AG04450 (cell line): ENCODE measurements at places on chromosomes 2 and 18.

GRCh38 chr18:67893916-67894315 is 377.4 kb upstream of the DSEL start:
- no peak for DNase-seq

- no peak for DNase-seq
These were observed 78.9 kb downstream of the SKA1 start for GRCh38 chr18:50453732-50454131.

DNA sequence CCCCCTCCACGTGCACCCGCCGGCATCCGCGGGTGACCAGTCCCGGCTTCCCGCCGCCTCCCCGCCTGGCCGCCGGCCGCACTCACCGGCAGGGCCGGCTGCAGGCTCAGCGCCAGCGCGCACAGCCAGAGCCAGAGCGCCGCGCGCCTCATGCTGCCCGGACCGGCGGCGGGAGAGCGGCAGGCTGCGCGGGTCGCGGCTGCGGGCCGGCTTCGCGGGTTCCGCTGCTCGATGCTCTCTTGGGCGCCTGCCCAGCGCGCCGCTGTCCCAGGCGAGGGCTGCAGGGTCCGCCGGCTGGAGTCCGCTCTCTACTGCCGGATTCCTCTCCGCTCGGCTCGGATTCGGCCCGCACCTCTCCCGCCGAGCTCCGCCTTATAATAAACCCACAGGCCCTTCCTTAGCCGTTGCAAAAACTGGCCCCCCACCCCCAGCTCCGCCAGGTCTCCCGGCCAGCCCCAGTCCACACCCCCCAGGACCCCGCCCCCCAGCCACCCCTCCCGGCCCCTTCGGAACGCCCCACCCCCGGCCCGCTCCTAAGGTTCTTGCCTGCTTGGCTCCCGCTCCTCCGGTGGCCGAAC is at the start of gene SDC1:
Gene SDC1 (minus strand): TSS at position 415 of the 578 bp plus-strand sequence. CDS start 263 bp downstream, at position 152.
- DNase-seq, result no peak

- DNase-seq, result no peak
These were observed 312.4 kb upstream of the MEIS1 start for GRCh38 chr2:66122516-66122915.
